ENCODE measurements at places on chromosomes 1 and 21.

DNA sequence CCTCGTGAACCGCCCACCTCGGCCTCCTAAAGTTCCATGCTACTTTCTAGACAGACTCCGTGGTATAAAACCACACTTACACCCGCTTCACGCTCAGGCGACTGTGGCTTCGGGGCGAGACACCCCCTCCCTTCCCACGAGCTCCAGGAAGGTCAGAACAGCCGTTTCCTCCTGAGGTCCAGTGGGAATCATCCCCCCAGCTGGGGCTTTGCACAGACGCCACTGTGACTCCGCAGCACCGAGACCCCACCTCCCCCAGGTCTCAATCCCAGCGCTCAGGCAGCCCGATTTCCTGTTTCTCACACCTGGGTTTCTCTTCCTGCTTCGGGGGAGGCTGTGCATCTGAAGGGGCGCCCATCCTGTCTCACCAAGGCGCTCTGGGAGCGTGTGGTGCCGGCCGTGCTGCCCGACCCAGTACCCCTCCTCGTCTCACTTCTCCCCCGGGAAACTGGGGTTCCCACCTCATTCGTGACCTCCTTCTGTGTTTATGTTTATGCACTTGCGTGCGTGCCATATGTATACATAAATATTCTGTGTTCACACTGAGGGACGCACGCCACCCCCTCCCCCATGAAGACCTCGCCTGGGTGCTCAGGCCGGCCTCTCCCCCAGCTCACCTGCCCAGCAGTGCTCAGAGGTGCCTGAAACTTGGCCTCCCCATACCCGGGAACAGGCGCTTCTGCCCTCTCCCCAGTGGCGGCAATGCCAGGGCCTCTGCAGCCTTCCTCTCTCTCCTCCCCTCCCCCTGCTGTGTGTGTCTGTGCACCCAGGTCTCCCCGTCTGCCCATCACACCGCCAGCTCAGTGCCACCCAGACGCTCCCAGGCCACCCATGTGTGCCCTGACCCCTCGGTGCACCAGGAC is 14.6 kb downstream of the SLC35E2B start:
- no peak for DNase-seq

GRCh38 chr1:36876990-36877389 is 157.3 kb downstream of the GRIK3 start:
- DNase-seq: no peak

- DNase-seq: no peak
Observed at GRCh38 chr21:45123440-45123839, 49.1 kb downstream of the ADARB1 start.

GRCh38 chr1:235407419-235407818 is 40.2 kb downstream of the TBCE start:
- DNase-seq: no peak

DNA sequence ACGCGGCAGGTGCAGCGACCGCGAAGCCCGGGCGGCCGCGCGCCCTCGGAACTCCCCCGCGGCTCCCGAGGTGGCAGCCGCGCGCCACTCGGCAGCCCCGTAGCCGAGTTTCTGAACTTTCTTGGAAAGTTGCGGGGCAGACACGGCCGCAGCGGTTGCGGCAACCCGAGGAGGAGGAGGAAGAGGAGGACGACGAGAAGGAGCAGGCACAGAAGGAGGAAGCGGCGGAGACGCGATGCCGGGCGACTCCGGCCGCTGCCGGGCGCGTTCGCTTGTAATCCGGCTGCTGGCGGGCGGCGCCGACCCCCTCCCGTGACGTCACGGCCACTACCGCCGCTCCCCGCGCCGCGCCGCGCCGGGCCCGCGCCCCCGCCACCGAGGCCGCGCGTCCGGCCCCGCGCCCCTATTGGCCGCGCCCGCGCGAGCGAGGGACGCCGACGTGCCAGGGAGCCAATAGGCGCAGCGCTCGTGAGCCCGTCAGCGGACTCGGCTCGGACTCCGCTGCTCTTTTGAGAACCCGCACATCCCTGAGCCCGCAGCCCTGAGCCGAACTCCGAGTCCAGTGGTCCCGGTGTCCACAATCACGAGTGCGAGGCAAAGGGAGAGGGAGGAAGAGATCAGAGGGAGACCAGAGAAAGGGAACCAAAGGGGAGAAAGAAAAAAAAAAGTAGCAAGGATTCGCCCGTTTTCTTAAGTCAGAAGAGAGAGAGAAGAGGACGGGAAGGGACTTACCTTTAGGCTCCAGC is 736 bp upstream of the BARHL2 start:
- DNase-seq: no peak

DNA sequence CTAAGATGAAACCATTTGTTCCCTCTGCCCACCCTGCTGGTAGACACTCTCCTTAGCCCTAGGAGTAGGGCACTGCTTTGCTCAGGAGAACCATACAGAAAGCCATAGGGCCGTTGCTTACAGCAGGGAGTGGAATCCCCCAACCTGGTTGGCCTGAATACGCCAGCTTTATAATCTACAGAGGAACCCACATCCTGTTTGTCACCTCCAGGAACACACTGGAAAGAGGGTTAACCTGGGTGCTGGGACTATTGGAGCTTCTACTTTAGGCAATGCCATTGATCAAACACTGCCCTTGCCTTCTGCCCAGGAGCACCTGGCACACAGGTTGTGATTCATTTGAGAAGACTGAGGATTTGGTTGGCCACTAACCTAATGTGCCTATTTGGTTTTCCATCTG is 124.8 kb downstream of the TNR start:
- DNase-seq: no peak

DNA sequence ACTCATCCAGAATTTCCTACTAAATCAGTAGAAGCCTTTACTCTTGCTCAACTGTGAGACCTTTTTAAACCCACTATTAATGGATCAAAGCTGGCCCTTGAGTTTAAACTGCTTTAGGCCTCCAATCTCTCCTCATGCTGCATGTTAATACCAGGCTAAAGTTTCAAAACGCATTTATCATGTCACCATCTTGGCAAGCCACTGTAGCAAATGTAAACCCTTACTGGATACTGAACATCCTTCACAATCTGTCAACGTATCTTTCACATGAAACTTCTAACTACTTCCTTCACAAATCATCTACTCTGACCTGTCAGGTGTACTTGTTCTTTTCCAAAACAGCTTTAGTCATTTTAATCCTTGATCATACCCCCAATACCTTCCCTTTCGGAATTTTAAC is 3.0 kb downstream of the PAXBP1 start:
- DNase-seq: no peak

- DNase-seq: no peak
Observed at GRCh38 chr1:58914925-58915324, 131.1 kb upstream of the JUN start.

DNA sequence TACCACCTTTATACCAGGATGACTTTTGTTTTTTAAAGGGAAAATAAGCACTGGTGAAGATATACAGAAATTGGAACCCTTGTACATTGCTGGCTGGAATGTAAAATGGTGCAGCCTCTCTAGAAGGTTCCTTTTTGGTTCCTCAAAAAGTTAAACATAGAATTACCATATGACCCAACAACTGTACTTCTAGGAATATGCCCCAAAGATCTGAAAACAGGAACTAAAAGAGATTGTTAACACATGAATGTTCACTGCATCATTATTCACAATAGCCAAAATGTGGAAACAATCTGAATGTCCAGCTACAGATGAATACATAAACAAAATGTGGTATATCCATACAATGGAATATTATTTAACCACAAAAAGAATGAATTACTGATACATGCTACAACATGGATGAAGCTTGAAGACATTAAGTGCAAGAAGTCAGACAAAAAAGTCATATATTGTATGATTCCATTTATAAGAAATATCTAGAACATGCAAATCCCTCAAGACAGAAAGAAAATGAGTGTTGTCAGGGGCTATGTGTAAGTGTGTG is 84.9 kb upstream of the DMRTA2 start:
- no peak for DNase-seq

DNA sequence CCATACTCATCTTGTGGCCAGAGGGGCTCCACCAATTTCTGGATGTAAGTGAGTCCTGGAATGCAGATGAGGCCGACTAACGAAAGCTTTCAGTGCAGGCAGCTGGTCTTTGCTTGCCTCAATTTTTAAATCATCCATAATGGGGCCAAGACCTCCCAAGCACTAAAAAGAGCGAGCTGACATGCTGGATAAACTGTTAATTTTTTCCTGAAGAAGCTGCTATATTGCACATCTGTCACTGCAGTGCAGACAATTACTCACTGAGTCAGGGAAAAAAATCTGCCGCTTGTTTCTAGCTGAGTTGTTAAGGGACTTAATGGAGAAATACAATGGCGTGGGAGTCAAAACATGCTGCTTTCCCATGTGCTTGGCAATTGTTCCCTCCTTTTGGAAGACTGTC is 205.5 kb downstream of the GPATCH2 start:
- DNase-seq: no peak

- peak; percentile 3 for DNase-seq
Observed at GRCh38 chr21:33080776-33081175, 10.8 kb downstream of the OLIG1 start.

DNA sequence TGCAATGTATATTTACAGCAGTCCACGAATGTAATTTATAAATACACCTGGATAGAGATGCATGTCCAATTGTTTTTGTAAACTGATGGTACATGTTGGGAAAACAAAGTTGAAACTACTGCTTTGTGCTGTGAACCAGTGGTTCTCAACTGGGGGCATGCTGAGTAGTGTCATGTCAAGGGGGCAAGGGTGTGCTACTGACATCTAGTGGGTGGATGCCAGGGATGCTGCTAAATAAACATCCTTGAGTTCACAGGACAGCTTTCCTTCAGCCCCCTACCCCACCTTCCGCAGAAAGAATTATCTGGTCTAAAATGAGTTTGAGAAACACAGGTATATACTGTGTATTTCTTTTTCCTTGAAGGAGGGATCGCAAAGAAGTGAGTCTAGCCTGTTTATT is 95.9 kb downstream of the RASAL2 start:
- no peak for DNase-seq

DNA sequence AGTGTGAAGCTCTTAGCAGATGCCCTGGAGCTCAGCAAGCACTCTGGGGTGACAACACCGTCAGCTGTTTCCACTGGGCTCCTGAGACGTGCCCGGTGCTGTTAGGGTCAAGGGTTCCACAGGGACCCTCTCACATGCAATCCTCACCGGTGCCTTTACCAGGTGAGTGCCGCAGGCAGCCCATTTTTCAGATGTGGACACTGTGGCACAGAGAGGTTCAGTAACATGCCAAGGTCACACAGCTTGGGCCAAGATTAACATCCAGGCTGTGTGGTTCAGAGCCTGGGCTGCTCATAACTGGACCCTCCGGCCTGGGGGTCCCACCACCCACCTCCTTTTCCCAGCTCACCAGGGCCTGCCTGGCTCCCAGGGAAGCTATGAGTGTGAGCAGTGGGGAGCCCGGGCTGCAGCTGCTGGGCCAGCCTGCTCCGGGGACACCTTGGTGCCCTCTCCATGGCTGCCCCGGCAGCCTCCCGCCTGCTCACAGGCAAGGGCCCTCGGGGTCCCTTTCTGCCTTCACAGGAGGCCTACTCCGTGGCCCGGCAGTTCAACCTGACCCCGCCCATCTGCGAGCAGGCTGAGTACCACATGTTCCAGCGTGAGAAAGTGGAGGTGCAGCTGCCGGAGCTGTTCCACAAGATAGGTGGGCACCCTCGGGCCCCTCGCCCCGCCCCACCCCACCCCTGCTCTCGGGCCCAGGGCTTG is 49.3 kb downstream of the KCNAB2 start:
- no peak for DNase-seq

GRCh38 chr1:25922056-25922970 is 16.1 kb upstream of the STMN1 start:
- no peak for DNase-seq

DNA sequence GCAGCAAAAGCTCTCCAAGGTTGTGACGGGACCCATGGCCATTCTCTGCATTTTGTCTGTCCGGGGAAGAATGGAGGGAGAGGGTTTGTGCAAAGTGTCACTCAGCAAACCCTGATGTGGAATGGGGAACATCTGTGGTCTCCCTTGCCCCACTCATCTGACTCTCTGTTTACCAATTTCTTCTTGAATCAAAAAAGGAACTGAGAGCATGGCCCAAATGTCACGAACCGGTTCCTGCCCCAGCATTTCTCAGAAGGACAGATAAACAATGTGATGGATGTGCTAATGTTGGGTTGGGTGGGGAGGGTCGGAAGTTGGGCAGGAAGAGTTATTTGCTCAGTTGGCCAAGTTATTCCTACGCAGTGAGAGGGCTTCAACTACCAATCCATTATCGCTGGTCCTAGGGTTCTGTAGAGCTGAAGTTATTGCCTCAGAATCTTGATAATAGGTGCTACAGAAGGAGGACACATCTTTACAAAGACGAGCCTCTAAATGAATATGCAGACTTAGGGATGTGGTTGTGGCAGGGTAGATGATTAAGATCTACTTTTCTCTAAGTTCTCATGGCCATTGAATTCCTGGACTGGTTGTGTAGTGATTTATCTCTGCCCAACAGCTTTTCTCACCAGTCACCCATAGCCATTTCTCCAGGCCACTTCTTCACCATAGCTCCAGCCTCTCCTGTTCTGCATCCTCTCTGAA is 9.6 kb upstream of the DUSP12 start:
- no peak for DNase-seq

- DNase-seq: no peak
Observed at GRCh38 chr1:244369256-244370057, 82.3 kb downstream of the ADSS2 start.

- no peak for DNase-seq
Observed at GRCh38 chr1:210505601-210506496, 177.1 kb downstream of the HHAT start.

- no peak for DNase-seq
Observed at GRCh38 chr1:230900984-230901383, 32.7 kb upstream of the C1orf198 start.

- no peak for DNase-seq
Observed at GRCh38 chr1:77972080-77972479, 6.8 kb downstream of the FUBP1 start.

DNA sequence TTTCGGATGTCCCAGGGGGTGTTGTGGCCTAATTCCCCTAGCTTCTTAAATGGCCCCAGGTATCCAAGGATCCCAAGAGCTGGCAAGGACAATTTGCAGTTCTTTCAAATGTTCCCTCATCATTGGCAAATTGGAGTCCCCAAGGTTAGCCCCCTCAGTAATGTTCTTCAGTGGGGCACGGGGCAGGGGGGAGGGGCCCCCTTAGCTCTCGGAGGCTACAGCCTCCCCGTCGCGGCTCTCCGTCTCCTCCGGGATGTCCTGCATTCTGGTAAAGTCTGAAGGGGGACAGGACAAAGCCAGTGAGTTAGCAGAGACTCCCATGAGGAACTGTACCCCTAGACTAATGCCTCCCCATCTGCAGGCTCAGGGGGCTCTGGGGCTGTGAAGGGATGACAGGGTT is 6.3 kb downstream of the RXFP4 start:
- no peak for DNase-seq

DNA sequence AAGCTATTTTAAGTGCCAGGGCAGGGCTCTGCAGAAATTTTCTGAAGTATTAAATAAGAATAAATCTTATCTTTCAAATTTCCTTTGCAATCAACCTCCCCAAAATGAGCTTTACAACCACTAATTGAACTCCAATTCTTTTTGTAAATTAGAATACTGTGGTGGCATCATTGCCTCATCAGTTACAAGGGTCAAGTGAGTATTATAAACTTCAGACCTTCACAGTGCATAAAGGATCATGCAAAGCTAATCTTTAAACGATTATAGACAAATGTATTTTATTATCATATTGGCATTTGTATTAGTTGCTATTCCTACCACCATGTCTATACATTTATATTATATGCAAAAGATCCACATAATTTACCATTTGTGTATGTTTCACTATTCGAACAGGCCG is 7.2 kb downstream of the CHML start:
- no peak for DNase-seq

All from hematopoietic multipotent progenitor cell treated with erythropoietin and hydrocortisone succinate and interleukin-3 and kit ligand, for 17 days (in vitro differentiated cells).